ENCODE measurements at places on chromosomes 2 and 18. TPM values are rescaled to one million over a fixed set of nuclear protein-coding genes. Genes with fewer than 3 reads are reported as not detected.

GRCh38 chr2:203470371-203470770 lies 64.7 kb downstream of the RAPH1 start:
- DNase-seq, result no peak

- DNase-seq, result no peak
Measured at GRCh38 chr2:32360416-32360815, 3.6 kb downstream of the BIRC6 start.

DNA sequence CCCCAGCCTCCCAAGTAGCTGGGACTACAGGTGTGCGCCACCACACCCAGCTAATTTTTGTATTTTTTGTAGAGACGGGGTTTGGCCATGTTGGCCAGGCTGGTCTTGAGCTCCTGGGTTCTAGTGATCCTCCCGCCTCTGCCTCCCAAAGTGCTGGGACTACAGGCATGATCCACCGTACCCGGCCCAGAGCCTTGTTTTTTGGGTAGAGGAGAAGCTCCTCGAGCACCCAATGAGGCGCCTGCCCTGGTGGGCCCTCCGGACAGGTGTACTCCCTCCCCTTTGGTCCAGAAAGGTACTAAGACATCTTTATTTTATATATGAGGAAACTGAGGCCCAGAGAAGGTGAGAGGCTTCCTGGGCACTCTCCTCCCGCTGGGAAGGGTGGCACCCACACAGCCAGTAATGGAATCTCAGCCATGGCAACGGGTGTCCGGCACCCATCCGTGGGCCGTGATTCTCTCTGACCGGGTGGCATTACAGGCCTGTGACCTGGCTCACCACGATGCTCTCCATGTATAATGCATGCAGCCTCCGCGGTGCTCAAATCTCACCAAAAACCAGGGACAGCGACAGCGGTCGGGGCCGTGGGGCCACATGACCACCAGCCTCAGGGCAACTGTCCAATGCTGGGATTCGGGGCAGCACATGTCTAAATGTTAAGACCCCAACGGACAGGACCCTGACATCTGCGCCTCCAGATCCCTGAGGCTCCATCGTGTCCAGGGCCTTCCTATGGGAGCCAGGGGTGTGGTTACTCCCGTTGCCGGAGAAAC lies 16.8 kb upstream of the KLHL30 start:
- DNase-seq, result no peak

PFN4 gene
- total RNA-seq, result 0.66 TPM

PLEK gene
- 39.9 TPM for total RNA-seq

SCN9A gene
- not detected for total RNA-seq

Measured in B cell (primary cell).